ENCODE measurements at places on chromosomes 7 and 10.

GRCh38 chr10:51217505-51217904, 143.2 kb downstream of the PRKG1 start:
- no peak for DNase-seq

DNA sequence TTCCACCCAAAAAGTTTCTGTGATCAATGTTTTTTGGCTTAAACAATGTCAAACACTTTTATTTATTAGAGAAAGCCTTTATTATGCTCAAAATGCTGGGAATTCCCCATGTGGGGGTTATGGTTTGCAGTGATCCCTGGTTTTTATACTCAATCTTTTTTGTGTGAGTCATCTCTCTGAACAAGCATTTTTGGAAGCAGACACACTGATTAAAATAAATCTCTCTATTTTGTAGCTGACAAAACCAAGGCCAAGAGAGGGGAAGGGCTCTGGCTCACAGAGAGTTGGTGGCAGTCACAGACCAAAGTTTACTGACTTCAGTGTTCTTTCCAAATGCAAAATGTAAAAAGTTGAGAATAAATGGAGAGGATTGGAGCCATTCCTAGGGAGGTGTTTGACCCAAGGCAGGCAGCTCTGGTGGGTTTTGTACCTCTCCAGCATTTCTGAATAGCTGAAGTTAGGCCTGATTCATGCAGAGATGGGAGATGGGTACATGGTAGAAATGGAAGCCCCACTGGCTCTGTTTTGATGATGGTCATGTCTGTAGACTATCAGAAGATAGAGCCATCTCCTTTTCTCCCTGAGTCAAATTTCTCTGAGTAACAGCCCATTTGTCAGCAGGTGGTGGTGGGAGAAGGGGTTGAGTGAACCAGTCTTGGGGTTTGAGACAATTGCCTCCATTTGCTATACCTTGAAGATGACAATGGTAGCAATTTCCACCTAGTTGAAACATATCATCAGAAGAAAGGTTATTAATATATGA, 45.4 kb upstream of the NAMPT start:
- DNase-seq = no peak

DNA sequence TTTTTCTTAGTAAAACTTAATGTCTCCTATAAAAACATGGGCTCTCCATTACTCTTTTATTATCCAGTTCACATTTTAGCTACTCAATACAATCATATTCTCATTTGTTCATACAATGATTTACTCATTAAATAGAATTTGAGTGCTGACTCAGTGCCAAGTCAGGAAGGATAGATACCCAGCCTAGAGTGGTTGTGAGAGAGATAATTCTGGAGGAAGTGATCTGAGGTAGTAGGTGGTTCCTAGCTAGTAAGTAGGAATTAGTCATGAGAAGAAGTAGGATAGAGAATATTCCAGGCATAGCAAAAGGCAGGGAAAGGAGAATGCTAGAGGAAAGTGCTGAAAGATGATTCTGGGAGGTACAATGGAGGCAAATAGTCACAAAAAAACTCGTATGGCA, 133.5 kb upstream of the MBL2 start:
- no peak for DNase-seq

GRCh38 chr7:157700231-157701005, 363.6 kb downstream of the DNAJB6 start:
- DNase-seq = no peak

GRCh38 chr10:32347363-32348022, 535 bp upstream of the EPC1 start:
- DNase-seq = no peak

GRCh38 chr10:22765660-22766547, 51.5 kb upstream of the PIP4K2A start:
- no peak for DNase-seq

- DNase-seq = no peak
These were observed 117.7 kb downstream of the ARID5B start for GRCh38 chr10:62019013-62019684.

- no peak for DNase-seq
These were observed 136.7 kb downstream of the PLPP4 start for GRCh38 chr10:120593693-120594092.

GRCh38 chr10:51685768-51686167, 13.6 kb downstream of the CSTF2T start:
- no peak for DNase-seq

DNA sequence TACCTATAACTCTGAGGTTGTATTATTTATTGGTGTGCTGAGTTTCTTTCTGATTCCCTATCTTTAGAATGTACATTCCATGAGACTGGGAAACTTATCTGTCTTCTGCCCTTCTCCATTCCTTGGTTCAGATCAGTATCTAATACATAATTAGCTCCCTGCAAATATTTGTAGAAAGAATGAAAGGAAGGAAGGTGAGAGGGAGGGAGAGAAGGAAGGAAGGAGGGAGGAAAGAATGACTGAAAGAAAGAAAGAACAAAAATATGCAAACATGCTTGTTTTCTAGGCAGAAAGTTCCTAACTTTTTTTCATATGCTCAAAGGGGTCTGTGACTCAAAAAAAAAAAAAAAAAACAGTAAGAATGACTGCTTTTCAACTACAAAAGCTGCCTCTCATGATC, 3.9 kb upstream of the USP6NL start:
- DNase-seq = no peak

- no peak for DNase-seq
These were observed 97.7 kb downstream of the SH3PXD2A start for GRCh38 chr10:103757531-103758293.

DNA sequence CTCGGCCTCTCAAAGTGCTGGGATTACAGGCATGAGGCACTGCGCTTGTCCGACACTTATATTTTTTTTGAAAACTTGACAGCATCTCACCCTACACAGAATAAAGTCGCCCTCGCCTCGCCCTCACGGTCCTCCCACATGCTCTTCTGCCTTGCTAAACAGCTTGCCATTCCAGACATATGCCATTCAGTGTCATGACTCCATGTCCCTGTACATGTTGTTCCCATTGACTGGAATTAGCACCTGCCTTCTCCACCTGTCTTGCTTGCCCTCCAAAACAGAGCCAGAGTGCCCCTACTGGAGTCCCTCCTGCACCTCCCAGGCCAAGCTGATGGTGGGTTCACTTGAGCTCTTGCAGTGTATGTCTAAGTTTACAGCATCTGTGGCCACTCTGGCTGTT, 6.2 kb downstream of the NIPSNAP2 start:
- no peak for DNase-seq

DNA sequence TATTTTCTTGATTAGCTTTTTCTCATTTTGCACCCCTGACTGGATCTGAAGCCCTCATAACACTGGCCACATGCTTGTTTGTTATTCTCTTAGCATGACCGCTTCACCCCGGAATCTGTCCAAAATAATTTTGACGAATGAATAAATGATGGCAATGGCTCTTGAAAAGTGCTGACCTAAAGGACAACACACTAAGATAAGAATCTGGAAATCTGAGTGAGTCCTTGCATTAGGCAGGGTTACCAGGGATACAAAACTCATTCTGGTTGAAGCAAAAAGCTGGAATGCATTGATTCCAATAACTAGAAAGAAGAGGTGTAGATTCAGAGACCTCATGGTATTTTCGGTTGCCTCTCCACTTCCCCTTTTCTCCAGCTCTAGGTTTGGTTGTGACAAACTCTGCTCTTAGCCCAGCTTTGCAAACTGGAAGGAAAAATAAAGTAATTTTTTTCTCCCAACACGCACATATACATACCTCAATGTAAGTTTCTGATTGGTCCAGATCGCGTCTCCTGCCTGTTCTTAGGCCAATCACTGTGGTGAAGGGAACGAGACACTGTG, 157.4 kb downstream of the SKIDA1 start:
- DNase-seq = no peak

DNA sequence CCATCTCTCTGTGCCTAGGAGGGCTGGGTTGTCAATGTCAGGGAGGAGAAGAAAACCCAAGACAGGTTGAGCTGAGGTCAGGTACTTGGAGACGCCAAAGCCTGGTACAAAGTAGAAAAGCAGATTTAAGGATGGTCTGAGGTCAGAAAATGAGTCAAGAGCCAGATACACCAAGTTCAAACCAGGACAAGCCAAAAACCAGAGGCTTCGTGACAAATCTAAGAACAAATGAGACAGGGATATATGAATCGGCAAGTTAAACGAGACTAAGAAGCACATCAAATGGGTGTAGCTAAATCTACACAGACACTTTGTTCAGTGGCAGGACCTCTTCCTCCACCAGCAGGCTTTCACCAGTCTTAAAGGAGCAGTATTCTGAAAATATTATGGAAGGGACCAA, 34.2 kb downstream of the C7orf33 start:
- DNase-seq = no peak

- no peak for DNase-seq
These were observed 56.1 kb downstream of the ABI1 start for GRCh38 chr10:26804418-26805393.

GRCh38 chr7:105376908-105377533, 11.7 kb downstream of the SRPK2 start:
- no peak for DNase-seq

DNA sequence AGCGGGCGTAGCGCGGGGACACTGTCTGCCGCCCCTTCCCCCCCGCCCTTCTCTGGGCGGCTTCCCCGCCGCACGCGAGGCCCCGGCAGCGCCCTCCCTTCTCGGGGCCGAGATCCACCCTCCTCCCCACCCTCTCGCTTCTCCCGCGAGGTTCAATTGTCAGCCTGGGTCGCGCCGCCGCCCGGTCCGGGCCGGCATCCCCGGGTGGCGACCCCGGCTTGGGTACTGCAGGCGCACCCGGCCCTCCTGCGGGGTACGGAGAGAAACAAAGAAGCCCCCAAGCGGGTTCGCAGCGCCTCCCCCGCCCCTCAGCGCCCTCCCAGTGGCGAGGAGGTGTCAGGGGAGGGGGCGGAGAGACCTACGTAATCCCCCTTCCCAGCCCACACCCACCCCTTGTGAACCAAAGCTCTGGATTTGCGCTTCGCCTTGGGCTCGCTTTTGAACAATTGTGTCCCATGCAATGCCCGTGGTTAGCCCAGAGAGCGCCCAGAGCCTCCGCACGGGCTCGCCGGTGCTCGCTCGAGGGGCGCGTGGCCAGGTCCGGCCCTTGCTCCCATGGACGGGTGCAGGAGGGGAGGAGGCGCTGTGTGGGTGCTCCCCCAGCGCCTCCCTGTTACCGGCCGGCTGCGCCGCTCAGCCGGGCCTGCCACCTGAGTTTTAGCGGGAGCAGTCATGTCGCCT, 634 bp downstream of the HECW1 start:
- no peak for DNase-seq

- DNase-seq = no peak
These were observed 137.5 kb downstream of the CCDC71L start for GRCh38 chr7:106523482-106523881.

DNA sequence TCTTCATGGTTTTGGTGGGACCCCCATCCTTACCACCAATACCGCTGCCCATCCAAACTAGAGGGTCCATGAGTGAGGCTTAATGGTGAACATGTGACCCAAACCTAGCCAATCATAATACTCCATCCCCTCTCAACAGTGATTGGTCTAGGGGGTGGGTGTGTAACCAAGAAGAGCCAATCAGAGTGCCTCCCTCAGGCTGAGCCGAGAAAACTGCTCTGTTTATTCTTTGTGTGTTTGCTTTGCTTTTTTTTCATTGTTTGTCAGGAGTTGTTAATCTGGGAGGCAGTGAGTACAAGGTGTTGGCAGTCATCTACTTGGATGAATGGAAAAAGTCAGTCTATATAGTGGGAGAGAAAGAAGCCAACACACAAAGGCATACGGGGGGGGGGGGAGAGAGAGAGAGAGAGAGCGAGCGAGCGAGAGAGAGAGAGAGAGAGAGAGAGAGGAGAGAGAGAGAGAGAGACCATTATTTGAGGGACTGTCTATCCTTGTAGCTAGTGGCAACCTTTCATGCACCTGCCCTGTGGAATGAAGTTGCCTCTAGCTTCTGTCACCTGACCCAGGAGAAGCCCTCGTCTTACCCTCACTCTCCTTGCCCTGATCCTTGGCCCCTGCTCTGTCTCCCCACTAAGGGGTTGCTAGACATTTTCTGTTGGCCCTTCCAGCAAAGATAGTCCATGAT, 441.7 kb downstream of the TYW1 start:
- no peak for DNase-seq

GRCh38 chr10:17637869-17638268, 6.1 kb upstream of the STAM start:
- no peak for DNase-seq

GRCh38 chr7:30968747-30969603, 5.2 kb downstream of the GHRHR start:
- no peak for DNase-seq

- no peak for DNase-seq
These were observed 67.3 kb downstream of the ST7 start for GRCh38 chr7:117020591-117020973.

DNA sequence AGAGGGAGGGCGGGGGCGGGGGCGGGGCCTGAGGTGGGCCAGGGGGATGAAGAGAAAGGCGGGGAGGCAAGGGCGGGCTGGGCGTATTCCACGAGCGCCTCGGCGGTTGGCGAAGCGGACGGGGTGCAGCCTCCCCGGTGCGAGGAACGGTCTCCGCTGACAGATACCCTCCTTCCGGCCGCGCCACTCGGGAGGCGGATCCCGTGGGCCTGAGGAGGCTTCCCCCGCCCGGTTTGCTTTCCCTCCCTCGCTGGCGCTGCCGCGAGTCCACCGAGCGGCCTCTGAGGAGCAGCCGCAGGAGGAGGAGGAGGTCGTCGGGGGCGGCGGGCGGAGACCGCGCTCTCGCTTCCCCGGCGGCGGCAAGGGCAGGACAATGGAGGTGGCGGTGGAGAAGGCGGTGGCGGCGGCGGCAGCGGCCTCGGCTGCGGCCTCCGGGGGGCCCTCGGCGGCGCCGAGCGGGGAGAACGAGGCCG, at the start of gene TRIM24:
Gene TRIM24, plus strand, starts transcription at position 84 of the 473 bp plus-strand sequence. Its CDS starts 290 bp downstream, at position 374.
- DNase-seq = no peak

DNA sequence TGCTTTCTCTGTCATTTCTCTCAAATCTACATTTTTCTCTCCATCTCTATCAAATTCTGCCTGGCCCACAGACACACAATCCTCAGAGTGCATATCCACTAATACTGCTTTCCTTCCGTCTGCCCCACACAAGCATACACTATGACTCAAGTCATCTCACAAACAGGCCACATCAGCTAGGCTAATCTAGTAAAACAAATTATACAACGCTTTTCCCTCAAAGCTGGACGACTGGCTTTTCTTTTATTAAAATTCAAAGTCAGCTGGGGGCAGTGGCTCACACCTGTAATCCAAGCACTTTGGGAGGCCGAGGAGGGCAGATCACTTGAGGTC, 161.1 kb downstream of the FAM107B start:
- DNase-seq = no peak

GRCh38 chr7:50725774-50726173, 56.9 kb downstream of the GRB10 start:
- DNase-seq = no peak

- DNase-seq = no peak
These were observed 6.4 kb upstream of the PDCD4 start for GRCh38 chr10:110865186-110865808.

All from CD4-positive, alpha-beta T cell treated with Interleukin-15 for 1 hour (primary cell).